ENCODE measurements at places on chromosomes 13 and 19.

- DNase-seq: no peak
Measured at GRCh38 chr13:41791056-41791455, 169.9 kb downstream of the VWA8 start.

DNA sequence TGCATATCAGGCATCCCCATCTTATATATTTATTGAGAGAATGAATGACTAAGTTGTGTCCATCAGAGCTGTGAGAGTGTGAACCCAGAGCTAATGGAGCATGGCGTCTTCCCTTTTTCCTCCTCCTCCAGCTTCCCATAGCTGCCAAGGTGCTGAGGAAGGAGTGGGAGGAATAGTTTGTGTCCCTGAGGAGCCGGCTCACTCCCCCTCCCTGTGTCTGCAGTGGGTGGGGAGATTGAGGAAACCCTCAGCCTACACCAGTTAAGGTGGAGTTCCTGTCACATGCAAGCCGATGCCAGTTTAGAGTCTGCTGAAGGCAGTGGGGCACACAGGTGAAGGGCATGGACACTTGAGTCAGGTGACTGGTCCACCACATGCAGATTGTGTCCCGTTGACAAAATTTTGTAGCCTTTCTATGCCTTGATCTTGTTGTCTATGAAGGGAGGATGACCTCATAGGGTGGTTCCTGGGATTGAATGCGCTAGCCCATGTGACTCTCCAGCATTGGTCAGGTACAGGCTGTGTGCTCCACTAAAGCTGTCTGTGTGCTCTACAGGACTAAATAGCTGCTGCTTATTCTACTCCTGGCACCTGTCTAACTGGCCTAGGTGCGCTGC lies 47.6 kb upstream of the GPI start:
- no peak for DNase-seq

- DNase-seq: peak; percentile 63
Measured at GRCh38 chr19:18204394-18205199, 755 bp upstream of the RAB3A start.

DNA sequence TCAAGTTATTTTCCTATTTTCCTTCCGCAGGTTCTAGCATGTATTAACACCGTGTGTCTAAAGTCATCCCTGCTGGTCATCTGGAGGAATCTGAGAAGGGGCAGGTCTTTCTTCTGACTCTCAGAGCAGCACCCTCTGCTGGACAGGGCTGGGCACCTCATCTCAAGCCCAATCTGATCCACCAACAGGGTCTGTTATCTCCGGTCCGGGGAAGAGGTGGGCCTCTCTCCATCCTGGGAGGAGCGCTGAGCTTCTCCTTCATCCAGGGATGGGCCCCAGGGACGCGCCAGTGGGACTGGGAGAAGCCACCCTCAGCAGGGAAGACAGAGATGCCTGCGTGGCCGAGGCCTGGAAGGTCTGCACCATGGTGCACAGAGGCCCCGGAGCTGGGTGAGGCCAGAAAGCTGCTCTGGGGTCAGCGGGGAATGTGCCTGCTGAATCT lies 26.0 kb upstream of the ZNF331 start:
- DNase-seq: peak; percentile 47

- DNase-seq: no peak
Measured at GRCh38 chr13:59279028-59279427, 884.7 kb downstream of the DIAPH3 start.

GRCh38 chr13:109256866-109257760 lies 529.3 kb downstream of the IRS2 start:
- peak; percentile 96 for DNase-seq

GRCh38 chr13:91348906-91349435 lies 1.5 kb downstream of the MIR17HG start:
- peak; percentile 79 for DNase-seq

Data from brain microvascular endothelial cell (primary cell).